ENCODE measurements at places on chromosomes 16 and 17.

- no peak for DNase-seq
Measured at GRCh38 chr17:77882040-77882439, 76.5 kb upstream of the TNRC6C start.

- no peak for DNase-seq
Measured at GRCh38 chr16:88348377-88349152, 34.2 kb upstream of the ZNF469 start.

- no peak for DNase-seq
Measured at GRCh38 chr17:36598951-36599401, 2.4 kb upstream of the MRM1 start.

DNA sequence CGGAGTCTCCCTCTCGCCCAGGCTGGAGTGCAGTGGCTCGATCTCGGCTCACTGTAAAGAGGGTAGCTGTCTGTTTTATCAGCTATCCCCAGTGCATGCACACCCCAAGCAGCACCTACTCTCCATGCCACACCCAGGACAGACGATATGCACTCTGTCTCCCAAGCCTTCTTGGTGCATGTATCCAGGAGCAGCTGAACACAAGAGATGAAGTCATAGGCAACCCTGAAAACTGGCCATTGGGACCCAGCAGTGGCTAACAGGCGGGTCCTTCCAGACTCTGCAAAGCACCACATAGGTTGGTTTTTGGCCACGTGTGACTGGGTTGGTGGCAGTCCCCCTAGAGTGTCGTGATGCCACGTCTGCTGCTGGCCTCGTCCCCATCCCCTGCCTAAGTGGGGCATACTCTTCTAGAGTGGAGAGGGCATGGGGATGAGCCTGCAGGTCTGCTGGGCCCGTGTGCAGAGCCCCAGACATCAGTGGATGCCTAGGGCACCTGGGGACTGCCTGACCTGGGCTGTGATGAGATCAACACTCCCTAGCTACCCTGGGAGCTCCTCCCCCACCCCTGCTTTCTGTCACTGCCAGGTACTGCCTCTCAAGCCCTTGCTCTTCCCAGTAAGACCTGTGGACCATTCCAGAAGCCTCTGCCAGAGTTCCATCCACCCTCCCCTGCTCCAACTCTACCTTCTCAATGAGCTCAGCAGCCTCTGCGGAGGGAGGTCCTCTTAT, 9.3 kb downstream of the PDE6G start:
- DNase-seq = no peak

DNA sequence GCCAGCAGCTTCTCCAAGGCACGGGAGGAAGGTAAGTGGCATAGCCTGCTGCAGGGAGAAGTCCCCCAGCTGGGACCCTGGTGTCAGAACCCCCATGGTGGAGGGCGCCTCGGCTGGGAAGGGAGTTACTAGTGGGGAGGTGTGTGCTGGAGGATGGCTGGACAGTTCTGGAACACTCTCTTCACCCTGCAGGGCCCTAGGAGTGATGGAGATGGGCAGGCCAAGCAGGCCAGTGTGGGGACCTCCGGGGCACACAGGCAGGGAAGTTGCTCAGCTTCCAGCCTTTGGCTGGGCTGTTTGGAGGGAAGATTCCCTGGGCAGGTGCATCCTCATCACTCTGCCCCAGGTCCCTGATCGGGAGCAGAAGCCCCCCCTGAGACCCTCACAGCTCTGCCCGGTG, 696 bp downstream of the C17orf99 start:
- no peak for DNase-seq

DNA sequence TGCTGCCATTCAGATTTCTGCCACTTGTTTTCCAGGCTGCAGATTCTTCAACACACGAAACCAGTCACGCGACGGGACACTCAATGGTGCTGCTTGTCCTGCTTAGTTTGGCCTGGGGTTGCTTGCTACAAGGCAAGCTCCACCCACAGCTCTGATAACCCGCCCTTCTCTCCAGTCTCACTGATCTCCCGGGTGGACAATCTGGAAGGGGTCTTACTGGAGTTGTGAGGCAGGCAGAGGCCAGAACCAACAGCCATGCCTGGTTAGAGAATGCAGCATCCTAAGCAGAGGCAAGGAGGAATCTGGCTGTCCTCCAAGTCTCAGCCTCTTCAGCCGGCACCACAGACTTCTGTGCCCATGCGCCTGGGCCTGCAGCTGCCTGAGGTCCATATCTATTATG, 119.1 kb downstream of the KCNJ12 start:
- DNase-seq = no peak
